WTC11 (cell line): ENCODE measurements at places on chromosomes 2 and 18. TPM values are rescaled to one million over a fixed set of nuclear protein-coding genes. Genes with fewer than 3 reads are reported as not detected.

The SERPINB4 gene
- total RNA-seq = 0.37 to 1.3 TPM (median 0.53 TPM) in 3 replicates

The HOXD9 gene
- not detected in 3 replicates for total RNA-seq

The ICOS gene
- 0.07 to 0.11 TPM (median 0.11 TPM) in 3 replicates for total RNA-seq

The FBXO15 gene
- 0.96 to 1.9 TPM (median 1.6 TPM) in 3 replicates for total RNA-seq

The SLC16A14 gene
- total RNA-seq = 1.7 to 2.7 TPM (median 2.6 TPM) in 3 replicates

The HTR2B gene
- total RNA-seq = not detected in 3 replicates

The SPHKAP gene
- not detected in 3 replicates for total RNA-seq

The NTSR2 gene
- 0.16 TPM in 1 of 3 replicates, not detected in the others for total RNA-seq

The FSHR gene
- total RNA-seq = not detected in 3 replicates

The KCNG3 gene
- total RNA-seq = 12.9 to 15.5 TPM (median 13.1 TPM) in 3 replicates

The TGFA gene
- total RNA-seq = 2.5 to 3.0 TPM (median 2.7 TPM) in 3 replicates

The TNFRSF11A gene
- total RNA-seq = 3.9 to 4.9 TPM (median 4.7 TPM) in 3 replicates

The FSIP2 gene
- 1.9 to 2.2 TPM (median 1.9 TPM) in 3 replicates for total RNA-seq

The NBEAL1 gene
- total RNA-seq = 7.7 to 10.5 TPM (median 8.5 TPM) in 3 replicates

The POMC gene
- 3.2 to 4.4 TPM (median 3.7 TPM) in 3 replicates for total RNA-seq

The LRATD1 gene
- total RNA-seq = 2.3 to 3.0 TPM (median 2.5 TPM) in 3 replicates

The CIDEA gene
- 0.23 to 0.50 TPM (median 0.23 TPM) in 3 replicates for total RNA-seq

The PROC gene
- 0.30 to 0.59 TPM (median 0.39 TPM) in 3 replicates for total RNA-seq

The VIL1 gene
- 2.9 to 3.8 TPM (median 3.0 TPM) in 3 replicates for total RNA-seq

The INO80B gene
- 15.8 to 20.2 TPM (median 17.3 TPM) in 3 replicates for total RNA-seq

The CDH19 gene
- 0.07 to 0.14 TPM in 2 of 3 replicates, not detected in the other for total RNA-seq
